ENCODE measurements at places on chromosomes 7 and 10.

DNA sequence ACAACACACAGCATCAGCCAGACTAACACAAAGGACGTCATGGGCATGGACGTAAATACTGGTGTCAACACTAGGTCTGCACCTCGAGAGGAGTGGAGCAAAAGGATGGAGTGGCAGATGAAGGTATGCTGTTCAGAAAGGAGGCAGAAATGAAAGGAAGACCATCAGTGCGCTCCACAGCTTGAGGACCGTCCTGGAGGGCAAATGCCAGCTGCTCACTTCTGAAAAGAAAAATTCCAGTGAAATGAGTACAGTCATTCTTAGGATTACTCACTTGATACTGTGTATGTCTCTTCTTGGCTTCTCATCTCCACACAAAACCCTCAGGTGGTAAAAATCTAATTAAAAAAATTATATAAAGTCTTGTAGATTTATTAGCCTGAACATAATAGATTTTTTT, 44.8 kb downstream of the EGFR start:
- peak; percentile 77 for DNase-seq

- no peak for DNase-seq
Measured at GRCh38 chr10:32379950-32380551, 33.1 kb upstream of the EPC1 start.

- DNase-seq, result no peak
Measured at GRCh38 chr10:73802276-73802991, 9.0 kb downstream of the NDST2 start.

GRCh38 chr10:91601212-91601611, 31.7 kb downstream of the PPP1R3C start:
- DNase-seq, result no peak

GRCh38 chr7:6294839-6295238, 22.4 kb upstream of the CYTH3 start:
- no peak for DNase-seq

GRCh38 chr10:110337401-110337800, 32.7 kb upstream of the SMNDC1 start:
- no peak for DNase-seq

GRCh38 chr7:84913731-84914130, 273.1 kb downstream of the SEMA3D start:
- DNase-seq, result no peak

- no peak for DNase-seq
Measured at GRCh38 chr7:20238754-20239324, 21.7 kb upstream of the MACC1 start.

GRCh38 chr10:19656420-19657042, 159.7 kb upstream of the PLXDC2 start:
- no peak for DNase-seq

GRCh38 chr7:103593691-103594090, 147.7 kb upstream of the SLC26A5 start:
- DNase-seq, result peak; percentile 40

- no peak for DNase-seq
Measured at GRCh38 chr10:103879409-103879808, 24.0 kb upstream of the SH3PXD2A start.

GRCh38 chr10:102600816-102601215, 43.5 kb upstream of the TRIM8 start:
- no peak for DNase-seq

DNA sequence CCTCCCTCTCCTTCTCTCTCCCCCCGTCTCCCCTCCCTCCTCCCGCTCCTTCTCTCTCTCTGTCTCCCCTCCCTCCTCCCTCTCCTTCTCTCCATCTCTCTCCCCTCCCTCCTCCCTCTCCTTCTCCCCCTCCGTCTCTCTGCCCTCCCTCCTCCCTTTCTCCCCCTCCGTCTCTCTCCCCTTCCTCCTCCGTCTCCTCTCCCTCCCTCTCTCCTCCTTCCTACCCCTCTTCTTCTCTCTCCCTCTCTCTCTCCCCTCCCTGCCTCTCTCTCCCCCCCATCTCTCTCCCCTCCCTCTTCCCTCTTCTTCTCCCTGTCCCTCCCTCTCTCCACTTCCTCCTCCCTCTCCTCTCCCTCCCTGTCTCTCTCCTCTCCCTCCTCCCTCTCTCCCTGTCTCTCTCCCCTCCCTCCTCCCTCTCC, 32.2 kb downstream of the AP5Z1 start:
- no peak for DNase-seq

DNA sequence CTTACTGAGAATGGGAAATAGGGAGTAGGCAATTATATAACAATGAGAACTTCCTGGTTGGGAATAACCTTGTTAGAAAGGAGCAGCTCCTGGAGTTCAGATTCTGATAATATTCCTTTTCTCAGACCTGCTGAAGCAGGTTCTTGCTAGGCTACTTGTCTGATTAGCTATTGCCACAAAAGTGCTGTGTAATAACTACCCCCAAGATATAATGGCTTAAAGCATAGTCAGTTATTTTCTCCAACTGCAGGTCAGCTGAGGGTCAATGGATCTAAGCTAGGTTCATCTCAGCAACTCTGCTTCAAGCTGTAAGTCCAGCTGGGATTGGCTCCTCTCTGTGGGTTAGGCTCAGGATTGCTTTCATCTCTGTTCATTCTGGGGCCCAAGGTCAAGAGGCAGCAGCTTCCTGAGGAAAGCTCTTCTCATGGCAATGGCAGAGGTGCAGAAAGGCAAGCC, 9.4 kb upstream of the CNOT4 start:
- DNase-seq, result no peak

GRCh38 chr10:96833220-96834001, 1.3 kb downstream of the LCOR start:
- DNase-seq, result peak; percentile 15

GRCh38 chr7:34755008-34755407, 97.0 kb downstream of the NPSR1 start:
- no peak for DNase-seq

DNA sequence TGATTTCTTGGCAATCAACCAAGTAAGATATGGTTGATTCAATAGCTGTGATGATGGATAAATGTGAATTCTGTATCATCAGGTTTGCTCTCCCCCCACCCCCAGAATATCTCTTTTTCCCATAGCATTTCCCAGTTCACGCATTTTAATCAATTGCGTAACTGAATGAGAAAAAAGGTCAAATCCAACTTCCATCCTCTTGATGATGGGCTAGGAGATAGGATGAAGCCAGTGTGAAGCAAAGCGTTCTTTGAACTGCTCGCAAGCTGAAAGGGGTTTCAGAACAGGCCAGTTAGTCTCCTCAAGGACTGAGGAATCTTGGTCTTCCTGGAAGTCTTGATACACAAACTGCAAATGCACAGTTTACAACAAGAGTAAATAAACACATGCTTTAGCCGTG, 94.5 kb upstream of the ARMC3 start:
- DNase-seq, result no peak

DNA sequence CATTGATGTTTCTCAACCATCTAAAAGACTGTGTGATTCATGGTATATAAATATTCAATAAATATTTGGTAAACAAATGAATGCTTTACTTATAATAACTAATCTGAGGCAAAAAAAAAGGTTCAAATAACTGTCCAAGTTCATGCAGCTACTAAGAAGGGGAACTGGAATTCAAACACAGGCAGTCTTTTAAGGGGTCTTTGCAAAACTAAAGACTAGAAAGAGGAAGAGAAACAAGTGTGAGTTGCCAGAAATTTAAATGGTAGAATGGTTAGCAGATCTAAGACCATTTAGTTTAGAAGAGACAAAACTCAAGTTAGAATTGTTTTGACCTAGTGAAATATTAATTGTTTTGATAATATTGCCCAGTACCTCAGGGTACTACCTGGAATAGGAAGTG, 642.0 kb upstream of the LRRN3 start:
- no peak for DNase-seq

- no peak for DNase-seq
Measured at GRCh38 chr10:113252650-113253618, 299.9 kb upstream of the HABP2 start.

DNA sequence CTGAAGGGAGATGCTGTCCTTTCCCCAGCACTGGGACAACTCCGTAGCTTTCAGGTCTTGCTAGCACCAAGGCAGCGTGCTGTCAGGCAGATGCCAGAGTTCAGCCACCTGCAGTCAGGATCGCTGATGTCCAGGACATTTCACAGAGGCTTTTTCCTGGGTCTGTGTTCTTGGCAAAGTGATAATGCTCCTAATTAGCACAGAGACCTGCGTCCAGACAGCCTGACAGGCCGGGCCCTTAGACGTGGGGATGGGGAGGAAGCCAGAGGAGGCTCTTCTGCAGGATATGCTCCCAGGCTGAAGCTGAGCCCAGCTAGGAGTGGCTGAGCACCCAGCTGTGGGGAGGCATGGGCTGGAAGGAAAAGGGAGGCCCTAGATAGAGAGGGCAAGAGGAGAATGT, 82.5 kb upstream of the TBX20 start:
- DNase-seq, result no peak

DNA sequence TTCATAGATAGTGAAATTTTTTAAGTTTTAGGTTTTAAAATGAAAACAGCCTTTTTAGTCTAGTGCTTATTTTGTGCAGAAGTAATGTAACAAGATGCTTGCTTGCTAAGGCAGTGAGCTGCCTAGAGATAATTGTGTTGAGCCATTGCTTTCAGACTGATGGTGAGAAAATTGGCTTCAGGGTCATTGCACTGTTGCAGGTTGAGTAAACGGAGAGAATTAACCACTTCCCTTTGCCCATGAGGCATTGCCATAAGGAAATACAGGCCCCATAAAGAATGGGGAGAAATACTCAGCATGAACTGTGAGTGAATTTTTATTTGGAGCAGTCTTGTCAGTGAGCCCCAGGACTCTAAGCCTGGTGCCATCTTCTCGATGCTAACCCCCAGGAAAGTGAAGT, 140.5 kb downstream of the LRRC4 start:
- DNase-seq, result no peak

- no peak for DNase-seq
Measured at GRCh38 chr10:60375293-60376004, 14.2 kb downstream of the ANK3 start.

All from kidney glomerular epithelial cell (primary cell).